ENCODE measurements at places on chromosomes 6 and 20.
A peak's percentile ranks its signal among the peaks of the same experiment; 100 is the strongest.

GRCh38 chr20:43448748-43449535 is 8.8 kb upstream of the SRSF6 start:
- peak; percentile 27 for DNase-seq

DNA sequence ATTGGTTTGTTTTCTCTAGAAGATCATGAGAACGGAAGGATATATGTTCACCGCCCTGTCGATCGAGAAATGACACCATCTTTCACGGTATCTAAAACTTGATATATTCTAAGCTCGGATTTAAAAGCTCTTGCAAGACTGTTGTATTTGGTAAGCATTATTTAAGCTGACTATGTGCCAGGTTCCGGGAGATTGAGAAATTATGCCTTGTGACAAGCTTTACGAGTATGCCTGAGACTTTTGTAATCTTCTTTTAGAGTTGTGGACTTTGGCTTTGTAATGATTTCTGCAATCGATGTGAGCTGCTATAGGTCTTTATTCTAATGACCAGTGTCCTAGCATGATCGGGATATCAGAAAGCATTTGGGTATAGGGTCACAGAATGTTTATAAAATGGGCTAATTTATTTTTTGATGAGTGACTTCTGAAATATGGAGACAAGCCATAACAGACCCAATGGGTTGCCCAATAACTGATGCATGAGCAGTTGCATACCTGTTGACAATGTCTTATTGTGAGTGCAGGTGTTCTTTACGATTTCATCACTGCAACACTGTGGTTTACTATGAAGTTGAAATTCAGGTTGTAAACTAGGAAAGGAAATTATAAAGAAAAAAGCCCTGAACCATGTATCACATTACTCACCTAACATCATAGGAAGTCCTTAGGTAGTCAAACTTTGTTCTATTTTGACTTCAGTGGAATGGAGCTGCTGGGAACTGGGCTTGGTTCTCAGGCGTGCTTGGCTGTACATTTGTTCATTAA is 14.0 kb downstream of the CDH26 start:
- no peak for DNase-seq

GRCh38 chr6:90658497-90658896 is 71.6 kb upstream of the MAP3K7 start:
- DNase-seq, result no peak

GRCh38 chr6:134097114-134097707 is 44.8 kb upstream of the SLC2A12 start:
- peak; percentile 58 for DNase-seq

DNA sequence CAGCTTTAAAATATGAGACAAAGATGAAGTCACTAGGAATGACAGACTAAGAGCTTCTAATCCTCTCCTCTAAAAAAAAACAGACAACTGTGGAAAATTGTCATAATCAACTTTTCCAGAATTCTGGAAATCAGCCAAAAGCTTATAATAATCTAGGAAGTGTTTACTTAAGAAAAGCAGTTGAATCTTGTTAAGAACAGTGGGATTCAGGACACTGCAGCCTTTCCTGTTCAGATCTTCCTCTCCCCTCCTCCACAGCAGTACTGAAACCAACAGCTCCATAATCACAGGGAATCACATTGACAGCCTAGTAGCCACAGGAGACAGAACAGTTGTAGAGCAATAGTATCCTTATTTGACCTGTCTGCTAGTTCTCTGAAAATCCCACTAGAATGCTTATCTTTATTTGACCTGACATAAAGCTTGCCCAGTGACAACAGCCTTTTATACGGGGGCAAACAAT is 41.6 kb downstream of the IBTK start:
- no peak for DNase-seq

- DNase-seq, result no peak
Measured at GRCh38 chr6:137016356-137016755, 28.4 kb downstream of the IL20RA start.

DNA sequence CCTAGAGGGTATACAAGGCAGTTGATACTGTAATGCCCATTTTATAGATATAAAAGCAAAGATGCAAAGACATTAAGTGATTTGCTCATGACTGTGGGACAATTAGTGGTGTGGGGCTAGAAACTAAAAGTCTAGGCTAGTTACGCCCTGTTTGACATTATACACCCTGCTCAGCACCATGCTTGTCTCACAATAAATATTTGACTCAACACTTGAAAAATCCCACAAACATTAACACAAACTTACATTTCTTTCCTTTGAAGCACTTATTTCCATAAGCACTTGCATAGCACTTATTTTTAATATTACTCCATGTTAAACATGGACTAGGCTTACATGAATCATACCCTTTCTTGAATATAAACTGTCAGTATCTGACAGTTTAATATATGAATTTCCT is 36.5 kb upstream of the SNRPB2 start:
- DNase-seq, result no peak

- no peak for DNase-seq
Measured at GRCh38 chr6:14585689-14586088, 468.1 kb downstream of the CD83 start.
